T follicular helper cell (primary cell): ENCODE measurements at places on chromosomes 16 and 17.

- no peak for DNase-seq
Observed at GRCh38 chr16:7997966-7998365, 592.3 kb downstream of the TMEM114 start.

GRCh38 chr16:89308391-89309333 lies 91.2 kb downstream of the ZNF778 start:
- no peak for DNase-seq

GRCh38 chr16:85281181-85281580 lies 168.9 kb upstream of the CIBAR2 start:
- no peak for DNase-seq

DNA sequence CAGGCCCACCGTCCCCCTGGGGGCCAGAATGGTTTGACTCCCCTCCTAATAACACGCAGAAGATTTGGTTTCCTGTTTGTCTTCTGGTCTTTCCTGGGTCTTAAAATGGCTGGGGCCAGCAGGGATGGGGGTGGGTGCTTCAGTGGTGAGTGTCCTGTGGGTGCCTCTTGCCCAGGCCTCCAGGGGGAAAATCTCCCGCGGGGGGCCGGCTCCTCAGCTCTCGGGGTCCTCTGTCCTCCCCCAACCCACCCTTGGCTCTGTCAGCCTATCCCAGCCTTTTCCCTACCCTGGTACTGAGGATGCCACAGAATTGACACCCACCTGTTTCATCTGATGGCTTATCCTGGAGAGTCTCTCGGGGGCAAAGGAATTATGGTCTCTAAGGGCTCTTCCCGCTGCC lies 23.8 kb upstream of the SDR42E2 start:
- DNase-seq: no peak

- DNase-seq: no peak
Observed at GRCh38 chr17:74198694-74199093, 4.8 kb upstream of the RPL38 start.

DNA sequence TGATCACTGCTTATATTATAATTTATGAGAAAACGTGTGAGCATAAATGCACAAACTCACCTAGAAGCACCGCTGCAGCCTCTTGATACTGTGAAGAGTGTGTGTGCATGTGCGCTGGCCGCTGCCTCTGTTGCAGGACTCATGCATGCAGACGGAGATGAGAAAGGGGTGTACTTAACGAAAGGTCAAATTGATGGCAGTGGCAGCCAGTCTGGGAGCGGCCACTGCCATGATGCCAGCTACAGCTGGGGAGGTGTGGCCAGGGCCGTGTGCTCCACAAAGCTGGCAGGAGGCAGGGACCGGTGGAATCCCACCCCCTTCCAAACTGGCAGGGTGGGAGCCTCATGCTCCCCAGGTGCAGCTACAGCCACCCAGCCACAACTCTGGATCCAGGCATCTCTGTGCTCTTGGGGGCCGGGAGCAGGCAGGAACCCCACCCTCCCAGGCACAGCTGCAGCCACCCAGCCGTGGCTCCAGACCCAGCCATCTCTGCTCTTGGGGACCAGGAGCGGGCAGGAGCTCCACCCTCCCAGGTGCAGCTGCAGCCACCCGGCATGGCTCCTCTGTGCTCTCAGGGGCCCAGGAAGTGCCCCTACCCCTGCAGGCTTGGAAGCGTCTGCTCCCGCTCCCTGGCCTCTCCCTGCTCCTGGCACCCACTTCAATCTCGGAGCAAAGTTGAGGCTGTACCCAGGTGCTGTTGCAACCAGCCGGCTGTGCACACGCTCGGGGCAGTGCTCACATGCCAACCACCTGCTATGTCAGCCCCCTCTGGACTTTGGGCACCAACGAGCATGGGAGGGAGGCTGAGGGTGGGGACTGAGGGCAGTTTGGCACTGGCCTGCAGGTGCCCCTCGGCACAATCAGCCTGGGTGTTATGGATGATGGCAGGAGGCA lies 77.5 kb upstream of the CHMP6 start:
- DNase-seq: no peak

DNA sequence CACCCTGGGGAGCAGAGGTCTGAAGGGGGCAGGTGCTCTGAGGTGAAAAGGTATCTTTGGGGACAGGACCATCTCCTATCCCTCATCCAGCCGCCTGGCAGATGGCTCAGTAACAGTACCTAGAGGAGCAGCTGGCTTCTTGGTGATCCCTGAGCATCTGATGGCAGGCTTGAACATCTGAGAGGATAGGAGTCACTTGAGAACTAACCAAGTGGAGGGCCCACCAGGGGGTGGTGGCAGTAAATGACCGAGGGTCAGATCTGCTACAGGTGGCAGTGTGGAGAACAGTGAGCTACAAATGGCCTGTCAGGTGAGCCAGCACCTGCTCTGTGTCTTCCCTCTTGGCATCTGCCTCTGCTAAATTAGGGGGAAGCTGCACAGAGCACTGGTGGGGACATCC lies 13.8 kb downstream of the HROB start:
- no peak for DNase-seq

GRCh38 chr17:78986048-78986648 lies 6.4 kb upstream of the LGALS3BP start:
- DNase-seq: no peak

GRCh38 chr16:17206712-17207111 lies 264.0 kb downstream of the XYLT1 start:
- DNase-seq: no peak

DNA sequence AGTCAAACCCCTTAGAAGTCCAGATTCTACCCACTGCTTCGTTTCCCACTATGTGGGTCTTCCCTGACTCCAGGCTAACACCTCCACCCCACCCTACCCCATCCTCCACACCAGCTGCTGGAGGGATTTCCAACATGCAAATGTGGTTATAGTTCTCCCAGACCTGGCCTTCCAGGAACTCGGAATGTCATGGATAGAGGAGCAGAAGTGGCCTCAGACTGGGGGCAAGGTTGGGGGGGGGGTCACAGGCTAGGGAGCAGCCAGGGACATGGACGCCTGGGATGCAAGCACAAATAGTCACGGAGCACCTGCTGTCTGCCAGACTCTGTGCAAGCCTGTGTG lies 2.0 kb downstream of the CAMKK1 start:
- no peak for DNase-seq

DNA sequence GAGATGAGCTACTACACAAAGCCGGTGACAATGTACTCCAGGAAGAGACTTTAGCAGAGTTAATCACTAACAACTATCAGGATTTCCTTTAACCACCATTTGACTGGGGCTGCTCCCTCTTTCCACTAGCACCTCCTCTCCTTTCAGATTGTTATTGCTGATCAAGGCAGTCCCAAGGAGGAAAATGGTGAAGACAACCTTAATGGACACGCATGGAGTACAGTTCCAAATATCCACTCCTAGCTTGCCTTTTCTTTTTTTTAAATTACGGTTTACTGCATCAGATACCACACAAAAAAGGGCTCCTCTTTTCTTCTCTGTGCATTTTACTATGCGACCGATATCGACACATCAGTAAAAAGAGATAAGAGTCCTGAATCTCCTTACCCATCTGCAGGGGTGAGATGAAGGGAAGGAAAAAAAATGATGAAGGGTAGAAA lies 30.9 kb downstream of the FAM222B start:
- DNase-seq: no peak

DNA sequence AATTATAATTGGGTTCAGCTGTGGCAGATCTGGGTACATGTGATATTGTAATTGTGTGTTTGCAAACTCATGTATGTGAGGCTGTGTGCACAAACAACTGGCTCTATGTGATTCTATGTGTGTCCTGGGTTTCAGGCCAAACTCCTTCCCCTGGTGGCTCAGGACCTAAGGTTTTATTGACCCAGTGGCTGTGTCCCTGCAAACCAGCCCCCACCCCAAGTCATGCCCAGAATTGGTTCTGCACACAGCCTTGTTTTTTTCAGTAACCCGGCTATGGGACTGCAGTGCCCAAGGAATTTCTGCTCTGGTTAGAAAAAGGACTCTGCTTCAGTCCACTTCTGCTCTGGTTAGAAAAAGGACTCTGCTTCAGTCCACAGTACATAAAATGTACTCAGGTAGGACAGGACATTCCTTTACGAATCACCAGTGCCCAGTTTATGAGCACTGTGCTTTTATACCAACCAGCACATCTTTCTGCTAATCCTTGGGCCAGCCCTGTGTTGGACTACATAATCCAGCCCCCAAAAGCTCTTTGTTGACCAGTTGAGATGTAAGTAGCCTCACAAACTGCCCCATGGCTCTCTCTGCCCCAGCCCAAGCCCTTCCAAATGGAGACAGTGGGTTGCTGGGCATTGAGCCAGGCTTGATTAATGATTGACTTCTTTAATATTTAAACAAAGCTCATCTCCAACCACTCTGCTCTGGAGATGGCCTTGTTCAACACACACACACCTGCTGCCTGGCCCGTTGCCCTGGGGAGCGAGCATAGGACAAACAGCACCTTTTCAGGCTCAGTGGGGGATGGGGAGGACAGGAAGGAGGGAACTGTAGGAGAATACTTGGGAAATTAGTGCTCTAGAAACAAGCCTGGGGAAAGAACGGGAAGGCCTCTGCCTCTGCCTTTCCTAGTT lies 2.9 kb upstream of the KCNH6 start:
- no peak for DNase-seq

DNA sequence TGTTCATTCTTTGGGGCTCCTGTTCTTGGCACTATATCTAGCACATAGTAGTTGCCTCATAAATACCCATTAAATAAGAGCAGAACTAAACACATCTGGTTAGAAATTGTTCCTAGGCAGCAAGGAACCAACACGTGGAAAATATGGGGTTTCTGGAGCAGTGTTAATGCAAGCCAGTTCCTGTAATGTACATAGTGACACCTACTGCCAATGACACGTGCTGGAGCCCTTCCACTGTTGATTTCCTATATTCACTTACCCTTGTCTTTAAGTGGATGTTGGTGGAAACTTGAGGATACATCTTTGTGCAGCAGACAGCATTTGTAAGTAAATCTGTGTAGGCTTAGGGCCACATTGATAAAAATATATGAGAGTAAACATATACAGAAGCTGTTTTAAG lies 1.6 kb upstream of the IRF8 start:
- DNase-seq: no peak

GRCh38 chr16:86355531-86355930 lies 154.8 kb upstream of the FOXF1 start:
- DNase-seq: no peak

DNA sequence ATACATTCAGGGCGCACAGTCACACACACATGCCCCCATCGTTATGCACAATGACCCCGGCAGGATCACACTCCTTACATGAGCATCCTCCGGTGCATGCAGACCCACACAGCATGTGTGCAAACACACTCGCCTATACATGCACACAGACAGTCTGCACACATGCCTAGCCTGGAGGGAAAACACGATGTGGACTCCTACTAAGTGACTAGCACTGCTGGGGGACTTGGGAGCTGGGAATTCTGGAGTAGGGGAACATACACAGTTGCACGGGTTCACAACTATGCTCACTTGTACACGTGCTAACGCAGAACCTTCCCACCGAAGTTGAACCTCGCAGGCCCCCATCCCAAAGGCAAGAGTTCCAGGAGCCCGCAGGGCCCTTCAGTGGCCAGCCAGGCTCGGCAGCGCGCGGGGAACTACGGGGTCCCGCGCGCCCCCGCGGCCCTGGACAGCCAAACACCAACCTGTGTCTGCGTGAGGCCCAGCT lies 2.0 kb downstream of the DLX3 start:
- no peak for DNase-seq

DNA sequence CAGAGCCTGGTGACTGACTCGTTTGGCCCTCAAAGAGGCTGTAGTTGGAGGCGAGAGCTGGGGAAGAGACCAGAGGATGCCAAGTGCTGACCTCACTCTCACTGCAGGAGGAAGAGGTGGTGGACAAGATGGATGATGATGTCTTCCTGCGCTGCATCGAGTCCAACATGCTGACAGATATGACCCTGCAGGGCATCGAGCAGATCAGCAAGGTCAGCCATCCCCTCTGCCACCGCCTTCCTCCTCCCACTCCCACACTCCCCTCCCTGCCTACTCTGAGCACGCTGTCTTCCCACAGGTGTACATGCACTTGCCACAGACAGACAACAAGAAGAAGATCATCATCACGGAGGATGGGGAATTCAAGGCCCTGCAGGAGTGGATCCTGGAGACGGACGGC lies 26.9 kb downstream of the POLR2A start:
- no peak for DNase-seq

DNA sequence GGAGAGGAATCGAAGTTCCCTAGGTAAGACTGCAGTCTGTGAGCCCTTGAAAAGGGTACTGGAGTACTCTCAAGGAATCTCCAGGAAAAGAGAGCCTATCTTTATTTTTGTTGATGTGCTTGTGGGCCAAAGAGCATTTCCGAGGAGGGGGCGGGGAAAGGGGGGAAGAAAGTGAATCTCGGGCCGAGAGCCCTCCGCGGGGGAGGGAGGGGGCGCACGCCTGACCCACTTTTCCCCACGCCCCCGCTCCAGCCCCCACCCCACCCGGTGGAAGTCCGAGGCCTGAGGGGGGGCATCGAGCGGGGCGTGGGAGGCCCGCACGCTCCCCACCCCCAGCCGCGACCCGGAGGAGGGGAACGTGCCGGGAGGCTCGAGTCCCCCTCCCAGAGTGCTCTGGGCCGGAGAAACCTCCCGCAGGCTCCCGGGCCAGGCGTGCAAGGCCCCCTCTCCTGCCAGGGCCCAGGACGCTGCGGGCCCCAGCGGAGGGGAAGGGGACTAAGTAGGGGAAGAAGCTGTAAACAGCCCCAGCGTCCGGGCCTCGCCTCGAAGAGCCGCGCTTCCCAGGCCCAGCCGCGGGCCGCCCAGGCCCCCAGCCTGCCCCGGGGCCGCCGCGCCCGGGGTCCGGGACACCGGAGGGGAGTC lies 444 bp downstream of the HELZ start:
- peak; percentile 1 for DNase-seq

DNA sequence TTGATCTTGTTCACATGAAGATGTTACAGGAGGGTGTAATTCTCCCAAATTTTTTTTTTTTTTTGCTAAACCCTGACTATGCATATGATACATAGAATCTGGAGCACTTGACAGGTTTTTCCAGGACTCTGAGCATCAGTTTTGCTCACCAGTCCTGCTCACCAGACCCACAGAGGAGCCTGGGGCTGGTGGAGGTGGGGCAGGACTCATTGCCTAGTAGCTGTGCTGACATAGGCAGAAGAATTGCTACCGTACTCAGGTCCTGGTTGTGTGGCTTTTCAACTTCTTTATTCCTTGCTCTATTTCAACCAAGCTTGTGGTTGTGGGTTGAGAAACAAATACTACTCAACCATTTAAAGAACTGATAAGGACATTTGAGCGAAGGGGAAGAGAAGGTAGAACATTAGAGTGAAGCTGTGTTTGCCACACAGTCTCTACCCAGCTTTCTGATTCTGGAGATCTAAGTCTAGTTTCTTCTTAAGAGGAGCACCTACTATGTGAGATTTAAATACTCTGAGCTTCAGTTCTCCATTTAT lies 212.4 kb downstream of the UTP18 start:
- DNase-seq: no peak
